NCI-H146 (cell line): ENCODE measurements at places on chromosomes 5 and 9.

DNA sequence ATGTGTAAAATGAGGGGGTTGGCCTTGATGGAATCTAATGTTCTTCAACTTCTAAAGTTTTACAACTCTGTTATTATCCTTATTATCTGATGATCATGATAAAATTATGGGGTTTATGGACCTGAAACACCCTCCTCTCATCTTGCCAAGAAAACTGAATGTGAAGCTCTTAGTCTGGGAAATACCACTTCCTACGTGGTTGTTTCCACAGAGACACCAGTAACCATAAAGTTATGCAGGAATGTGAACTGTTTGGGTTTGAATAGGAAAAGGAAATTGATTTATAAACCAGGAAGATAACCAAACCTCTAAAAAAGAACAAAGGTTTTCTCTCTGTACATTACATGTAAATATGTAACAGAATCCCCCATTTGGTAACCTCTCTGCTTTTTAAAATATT, 28.3 kb upstream of the RAI14 start:
- DNase-seq, result no peak

DNA sequence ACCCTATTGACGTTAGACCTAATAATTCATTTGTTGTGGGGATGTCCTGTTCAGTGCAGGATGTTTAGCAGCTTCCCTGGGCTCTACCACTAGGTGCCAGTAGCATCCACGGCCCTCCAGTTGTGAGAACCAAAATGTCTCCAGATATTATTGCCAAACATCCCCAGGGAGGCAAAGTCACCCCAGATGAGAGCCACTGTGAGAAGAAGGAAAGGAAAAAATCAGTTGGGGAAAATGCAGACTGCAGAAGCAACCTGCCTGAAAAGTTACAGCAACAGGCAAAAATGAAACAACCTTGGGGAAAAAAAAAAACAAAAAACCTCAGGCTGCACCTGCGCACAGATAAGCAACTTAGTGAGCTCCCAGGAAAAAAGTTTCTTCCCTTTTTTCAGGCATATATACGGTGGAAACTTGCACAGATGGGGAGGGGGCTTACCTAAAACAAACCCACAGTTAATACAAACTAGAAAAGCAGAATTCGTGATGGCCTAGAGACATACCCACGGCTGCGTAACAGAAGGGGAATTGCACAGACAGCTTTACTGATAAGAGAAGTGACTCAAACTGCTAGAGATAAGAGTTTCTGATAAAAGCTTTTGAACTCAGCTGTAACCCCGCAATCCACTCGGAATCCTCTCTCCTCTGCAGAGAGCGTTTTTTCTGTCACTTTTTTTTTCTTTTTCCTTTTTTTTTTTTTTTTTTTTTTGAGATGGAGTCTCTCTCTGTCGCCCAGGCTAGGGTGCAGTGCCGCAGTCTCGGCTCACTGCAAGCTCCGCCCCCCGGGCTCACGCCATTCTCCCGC, 29.8 kb upstream of the FBP1 start:
- peak; percentile 56 for DNase-seq

DNA sequence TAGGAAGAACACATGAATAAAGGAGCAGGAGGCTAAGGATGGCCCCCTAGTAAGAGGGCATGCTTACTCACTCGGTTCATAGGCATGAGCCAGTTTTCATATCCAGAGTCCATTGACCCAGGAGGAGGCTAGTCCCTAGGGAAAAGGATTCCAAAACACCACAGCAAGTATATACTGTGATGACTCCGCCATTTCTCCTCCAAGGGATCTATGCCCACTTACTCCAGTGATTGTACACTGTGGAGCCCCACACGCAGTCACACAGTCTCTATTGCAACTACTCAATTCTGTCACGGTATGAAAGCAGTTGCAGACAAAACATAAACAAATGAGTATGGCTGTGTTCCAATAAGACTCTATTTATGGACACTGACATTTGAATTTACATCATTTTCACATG, 117.7 kb upstream of the ALDH1B1 start:
- no peak for DNase-seq

GRCh38 chr9:6634444-6634843, 11.1 kb downstream of the GLDC start:
- no peak for DNase-seq

- DNase-seq, result no peak
These were observed 32.2 kb downstream of the NSA2 start for GRCh38 chr5:74798977-74799911.
